Cerebellum (tissue), 4 donors: ENCODE measurements at places on chromosomes 11 and 22. TPM values are rescaled to one million over a fixed set of nuclear protein-coding genes. Genes with fewer than 3 reads are reported as not detected.

FDX1 gene
- total RNA-seq, result 8.4 TPM

CENATAC gene
- 44.6 TPM for total RNA-seq

PKNOX2 gene
- total RNA-seq, result 6.4 TPM

GRM5 gene
- 49.5 TPM for total RNA-seq

DNAJC4 gene
- total RNA-seq, result 15.7 TPM

APOL4 gene
- total RNA-seq, result 11.3 TPM

DCDC1 gene
- total RNA-seq, result 54.1 TPM

CENPM gene
- total RNA-seq, result 12.2 TPM

LMO2 gene
- total RNA-seq, result 16.1 TPM

PLAAT2 gene
- total RNA-seq, result not detected

DRD4 gene
- 0.64 TPM for total RNA-seq

TUBA8 gene
- 7.3 TPM for total RNA-seq

TRPM5 gene
- 0.27 TPM for total RNA-seq

APOA5 gene
- not detected for total RNA-seq

DGCR6 gene
- total RNA-seq, result 8.6 TPM

BTG4 gene
- total RNA-seq, result not detected

C11orf21 gene
- total RNA-seq, result 0.27 TPM

PYGM gene
- total RNA-seq, result 1.1 TPM

SLC1A2 gene
- total RNA-seq, result 135 TPM

PGM2L1 gene
- total RNA-seq, result 72.8 TPM

CECR2 gene
- 25.5 TPM for total RNA-seq

GAL3ST3 gene
- total RNA-seq, result 8.1 TPM

TMEM109 gene
- 7.3 TPM for total RNA-seq

KCNK7 gene
- total RNA-seq, result 0.27 TPM

HMBS gene
- 4.9 TPM for total RNA-seq

ANO1 gene
- 8.4 TPM for total RNA-seq

SHANK2 gene
- total RNA-seq, result 59.0 TPM

DEPDC7 gene
- 7.3 TPM for total RNA-seq

SMTNL1 gene
- not detected for total RNA-seq

PIK3C2A gene
- 57.6 TPM for total RNA-seq

MMP27 gene
- not detected for total RNA-seq

LSP1 gene
- 0.82 TPM for total RNA-seq

YAP1 gene
- 41.6 TPM for total RNA-seq

SLC25A45 gene
- 0.73 TPM for total RNA-seq

LRRC4C gene
- total RNA-seq, result 62.0 TPM

SCGB1C1 gene
- total RNA-seq, result not detected

APOL3 gene
- 2.4 TPM for total RNA-seq

CRKL gene
- 64.1 TPM for total RNA-seq

TBX10 gene
- not detected for total RNA-seq
